ENCODE measurements at places on chromosomes 5 and 9.
A peak's percentile ranks its signal among the peaks of the same experiment; 100 is the strongest.

DNA sequence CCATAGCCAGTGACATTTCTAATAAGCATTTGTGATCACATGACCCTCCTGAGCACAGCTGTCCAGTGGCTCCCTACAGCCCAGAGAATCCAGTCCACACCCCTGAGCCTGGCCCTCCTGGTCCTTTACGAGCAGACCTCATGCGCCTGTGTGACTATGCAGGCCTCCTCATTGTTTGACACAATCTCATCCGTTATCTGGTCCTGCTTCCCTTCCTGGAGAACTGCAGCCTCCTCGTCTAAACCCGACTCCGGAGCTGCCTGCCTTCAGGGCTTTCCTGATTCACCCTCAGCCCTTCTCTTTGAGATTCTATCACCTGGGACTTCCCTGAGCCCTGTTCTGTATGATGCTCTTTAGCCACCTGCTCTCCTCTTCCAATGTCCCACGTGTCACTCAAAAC lies 79.7 kb downstream of the GPR21 start:
- no peak for DNase-seq

DNA sequence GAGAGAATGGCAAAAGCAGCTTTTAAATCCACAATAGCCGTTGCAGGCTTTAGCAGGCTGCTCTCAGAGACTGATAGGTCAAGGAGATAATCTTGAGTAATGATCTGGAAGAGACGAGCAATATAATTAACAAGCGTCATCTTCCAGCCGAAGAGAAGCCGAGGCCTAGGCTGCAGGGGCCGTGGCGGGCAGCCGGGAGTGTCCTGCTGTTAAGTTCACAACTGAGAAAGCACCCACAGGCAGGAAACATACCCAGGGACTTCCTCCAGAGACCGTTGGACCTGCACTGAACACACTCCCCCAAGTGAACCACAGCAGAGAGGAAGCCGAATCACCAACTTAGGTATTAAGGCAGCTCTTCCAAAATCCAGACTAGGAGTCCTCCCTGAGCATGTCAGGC lies 182.3 kb downstream of the IRX2 start:
- no peak for DNase-seq

DNA sequence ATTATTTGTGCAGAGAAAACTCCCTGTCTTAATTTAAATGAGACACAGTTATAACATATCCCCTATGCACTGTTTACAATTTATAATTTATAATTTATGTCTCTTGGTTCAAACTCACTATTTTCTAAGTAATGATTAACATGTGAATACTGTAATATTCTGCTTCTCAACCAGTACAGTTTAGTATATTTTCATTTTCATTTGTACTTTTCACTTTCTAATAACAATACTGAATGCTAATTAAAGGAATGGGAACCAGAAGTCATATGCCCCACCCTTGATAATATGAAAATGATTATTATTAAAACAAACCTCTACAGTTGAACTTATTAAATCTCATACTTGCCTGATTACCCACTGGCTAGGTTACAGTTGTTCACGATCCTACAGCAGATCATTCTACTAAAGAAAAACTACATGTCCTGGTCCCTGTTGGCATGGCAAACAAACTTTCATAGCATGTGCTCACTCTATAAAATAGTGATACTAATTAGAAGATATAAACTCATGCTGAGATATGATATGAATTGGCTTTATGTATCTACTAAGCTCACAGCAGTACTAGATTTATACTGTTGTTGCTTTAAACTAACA lies 66.4 kb downstream of the POU5F2 start:
- no peak for DNase-seq

DNA sequence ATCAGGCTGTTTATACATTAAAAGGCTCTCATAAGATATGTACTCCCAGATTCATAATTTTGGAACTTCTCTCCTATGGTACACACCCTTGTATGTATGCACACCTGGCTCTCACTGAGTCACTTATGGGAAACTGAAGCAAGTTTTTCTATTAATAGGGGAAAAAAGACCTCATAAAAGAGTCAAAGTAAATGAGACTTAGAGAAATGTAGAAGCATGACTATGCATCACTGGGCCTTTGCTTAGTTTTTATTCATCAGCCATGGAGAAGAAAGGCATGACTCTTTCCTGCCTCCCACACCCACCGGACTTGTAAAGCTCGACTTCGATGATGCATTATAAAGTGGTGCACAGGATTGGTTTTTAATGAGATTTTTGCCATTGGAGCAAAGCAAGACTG lies 28.2 kb downstream of the MTAP start:
- DNase-seq: no peak

GRCh38 chr9:21831841-21832509 lies 29.5 kb downstream of the MTAP start:
- peak; percentile 81 for DNase-seq

DNA sequence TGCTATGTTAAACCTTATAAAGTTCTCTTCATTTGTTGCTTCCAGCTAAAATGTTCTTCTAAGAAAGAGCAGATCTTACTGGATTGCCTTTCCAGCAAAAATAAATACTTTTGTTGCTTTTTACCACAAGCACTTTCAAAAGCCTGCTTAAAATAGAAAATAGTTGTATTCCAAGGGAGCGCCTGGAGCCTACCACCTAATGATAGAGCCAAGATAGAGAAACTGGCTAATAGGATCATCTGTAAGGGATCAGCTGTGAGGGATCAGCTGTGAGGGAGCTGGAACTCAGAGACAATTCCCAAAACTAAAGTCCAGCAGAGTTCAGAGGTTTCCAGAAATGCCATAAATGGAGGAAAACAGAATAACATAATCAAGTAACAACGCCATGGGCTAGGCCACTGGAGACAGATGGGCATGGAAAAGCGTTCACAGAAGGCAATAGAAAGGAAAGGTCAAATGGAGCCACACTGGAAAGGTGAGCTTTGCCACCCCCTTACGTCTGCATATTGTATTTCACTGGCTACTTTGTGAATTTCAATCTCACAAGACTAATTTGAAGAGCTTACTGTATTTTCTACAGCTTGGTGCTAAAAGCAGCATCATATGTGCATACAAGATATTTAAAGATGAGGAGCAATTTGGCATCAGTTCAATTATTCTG lies 140.6 kb upstream of the TLE4 start:
- no peak for DNase-seq

DNA sequence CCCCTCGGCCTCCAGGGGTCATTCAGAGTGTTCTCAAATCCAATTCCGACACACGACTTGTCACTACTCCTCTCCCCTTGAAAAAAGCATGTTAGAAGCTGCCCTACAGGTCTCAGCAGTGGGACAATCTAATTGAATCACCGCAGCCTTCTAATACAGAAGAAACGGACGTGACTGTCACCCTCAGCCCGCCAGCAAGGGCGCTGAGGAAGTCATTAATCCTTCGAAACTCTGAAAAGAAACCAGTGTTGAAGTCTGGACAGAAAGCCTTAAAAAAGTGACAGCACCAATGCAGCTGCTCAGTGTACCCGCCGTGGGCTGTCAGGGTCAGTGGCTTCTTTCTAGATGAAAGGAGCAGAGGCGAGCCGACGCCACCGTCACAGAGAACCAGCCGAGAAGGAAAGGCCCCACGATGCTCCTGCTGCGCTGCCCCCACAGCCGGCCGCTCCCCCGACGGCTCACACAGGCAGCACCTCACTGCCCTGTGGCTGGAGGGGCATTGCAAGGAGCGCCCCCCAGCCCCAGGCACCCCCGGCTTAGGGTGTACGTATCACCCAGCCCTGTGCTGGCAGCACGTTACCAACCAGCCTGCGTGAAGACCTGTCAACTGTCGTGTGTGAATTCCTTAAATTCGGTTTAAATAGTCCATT lies 5.7 kb downstream of the BRD3OS start:
- DNase-seq: no peak

DNA sequence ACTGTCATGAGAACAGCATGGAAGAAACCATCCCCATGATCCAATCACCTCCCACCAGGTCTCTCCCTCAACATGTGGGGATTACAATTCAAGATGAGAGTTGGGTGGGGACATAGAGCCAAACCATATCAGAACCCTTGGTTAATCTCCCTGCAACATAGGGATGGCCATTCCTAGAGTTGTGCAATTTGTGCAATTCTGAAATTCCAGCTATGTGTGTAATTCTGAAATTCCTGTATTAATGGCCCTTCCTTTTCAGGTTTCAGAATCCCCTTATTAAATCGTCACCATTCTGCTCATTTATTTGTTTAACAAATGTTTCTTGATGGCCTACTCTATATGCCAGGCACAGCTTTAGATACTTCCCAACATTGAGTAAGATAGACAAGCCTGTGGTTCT lies 282.6 kb downstream of the SMARCA2 start:
- DNase-seq: no peak

DNA sequence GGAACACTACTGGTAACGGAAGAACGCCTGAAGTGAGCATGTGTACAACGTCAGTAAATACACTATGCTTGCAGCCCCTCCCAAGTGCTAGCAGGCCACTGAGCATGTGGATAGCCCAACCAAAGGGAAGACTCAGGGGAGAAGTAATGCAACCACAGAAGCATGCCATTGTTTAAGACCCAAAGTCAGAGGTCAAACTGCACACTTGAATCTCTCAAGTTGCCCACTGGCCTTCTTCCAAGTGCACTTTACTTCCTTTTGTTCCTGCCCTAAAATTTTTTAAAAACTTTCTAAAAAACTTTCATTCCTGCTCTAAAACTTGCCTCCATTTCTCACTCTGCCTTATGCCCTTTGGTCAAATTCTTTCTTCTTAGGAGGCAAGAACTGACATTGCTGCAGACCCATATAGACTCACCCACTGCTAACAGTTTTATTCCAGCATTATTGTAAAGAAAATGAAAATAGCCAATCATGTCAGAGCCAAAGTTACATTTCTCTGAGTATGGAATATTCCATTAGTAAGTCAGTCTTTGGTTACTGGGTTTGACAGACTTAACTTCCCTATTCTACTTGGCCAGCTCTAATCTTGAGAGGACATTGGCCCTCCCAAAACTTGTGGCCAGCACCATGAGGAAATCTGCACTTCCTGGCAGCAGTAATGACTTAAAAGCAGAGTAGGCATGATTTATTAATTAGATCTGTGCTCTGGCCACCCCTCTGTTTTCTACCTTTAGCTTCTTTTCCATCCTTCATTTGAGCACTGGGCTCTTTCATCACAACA lies 76.9 kb downstream of the TSSK1B start:
- no peak for DNase-seq

- DNase-seq: peak; percentile 77
Measured at GRCh38 chr5:167485061-167485774, 806.2 kb upstream of the WWC1 start.

DNA sequence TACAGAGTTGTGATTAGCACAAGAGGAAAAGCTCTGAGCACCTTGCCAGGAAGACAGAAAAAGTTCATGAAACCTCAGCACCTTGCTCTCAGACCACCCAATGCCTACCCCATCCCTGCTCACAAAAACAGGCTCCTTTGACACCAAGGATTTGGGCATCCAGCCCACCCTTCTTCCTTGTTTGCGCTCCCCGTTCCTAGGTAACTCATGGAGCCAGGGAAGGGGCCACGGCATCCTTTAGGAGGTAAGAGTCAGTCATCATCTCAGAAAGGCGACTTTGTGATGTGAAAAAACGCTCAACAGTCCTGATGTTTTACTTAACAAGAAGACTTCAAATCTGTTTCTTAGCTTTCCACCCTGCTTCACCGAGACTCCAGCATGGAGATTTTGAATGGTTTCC lies 29.5 kb downstream of the SH3PXD2B start:
- DNase-seq: no peak

GRCh38 chr5:74581988-74582365 lies 58.6 kb downstream of the ENC1 start:
- DNase-seq: no peak

DNA sequence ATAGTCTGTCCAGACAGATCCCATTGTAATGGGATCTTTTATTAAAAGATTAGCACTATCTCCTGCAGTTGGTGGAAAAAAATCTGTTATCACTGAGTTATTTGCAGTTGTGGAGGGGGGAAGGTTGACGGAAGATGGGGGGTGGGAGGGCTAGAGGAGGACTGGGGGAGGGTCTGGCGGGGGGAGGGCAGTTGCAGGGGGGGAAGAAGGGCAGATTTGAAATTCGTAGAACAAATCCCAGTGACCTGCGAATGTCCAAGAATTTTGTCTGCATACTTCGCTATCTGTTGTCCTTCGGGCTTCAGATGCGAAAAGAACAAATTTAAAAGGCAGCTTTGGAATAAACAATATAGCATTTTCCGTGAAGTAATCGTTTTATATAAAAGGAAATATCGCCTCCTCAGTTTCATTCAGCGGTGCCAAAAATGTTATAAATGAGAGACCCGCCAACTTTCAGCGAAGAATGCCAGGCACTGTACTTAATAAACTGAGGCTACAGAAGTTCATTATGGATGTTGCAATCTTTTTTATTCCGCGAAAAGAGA lies 1.3 kb upstream of the FST start:
- DNase-seq: no peak

- DNase-seq: no peak
Measured at GRCh38 chr5:149289301-149289700, 17.6 kb downstream of the AFAP1L1 start.

DNA sequence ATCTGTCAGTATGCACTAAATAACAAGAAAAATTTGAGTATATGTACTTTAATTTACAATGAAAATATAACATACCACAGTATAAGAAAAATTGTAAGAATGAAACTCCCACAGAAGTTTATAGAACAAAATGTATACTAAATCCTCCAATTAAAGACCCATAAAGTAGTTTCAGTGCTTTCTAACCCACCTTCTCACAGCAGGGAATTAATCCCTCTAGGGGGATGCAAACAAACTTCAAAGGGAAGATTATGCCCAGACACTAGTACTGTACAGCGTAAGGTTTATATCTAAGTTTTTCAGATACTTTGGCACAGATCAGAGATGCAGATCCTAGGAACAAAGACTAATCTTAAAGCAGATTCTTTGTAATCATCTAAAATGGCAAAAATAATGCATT lies 57.2 kb downstream of the DENND1A start:
- DNase-seq: no peak
